ENCODE measurements at places on chromosomes 16 and 17.

DNA sequence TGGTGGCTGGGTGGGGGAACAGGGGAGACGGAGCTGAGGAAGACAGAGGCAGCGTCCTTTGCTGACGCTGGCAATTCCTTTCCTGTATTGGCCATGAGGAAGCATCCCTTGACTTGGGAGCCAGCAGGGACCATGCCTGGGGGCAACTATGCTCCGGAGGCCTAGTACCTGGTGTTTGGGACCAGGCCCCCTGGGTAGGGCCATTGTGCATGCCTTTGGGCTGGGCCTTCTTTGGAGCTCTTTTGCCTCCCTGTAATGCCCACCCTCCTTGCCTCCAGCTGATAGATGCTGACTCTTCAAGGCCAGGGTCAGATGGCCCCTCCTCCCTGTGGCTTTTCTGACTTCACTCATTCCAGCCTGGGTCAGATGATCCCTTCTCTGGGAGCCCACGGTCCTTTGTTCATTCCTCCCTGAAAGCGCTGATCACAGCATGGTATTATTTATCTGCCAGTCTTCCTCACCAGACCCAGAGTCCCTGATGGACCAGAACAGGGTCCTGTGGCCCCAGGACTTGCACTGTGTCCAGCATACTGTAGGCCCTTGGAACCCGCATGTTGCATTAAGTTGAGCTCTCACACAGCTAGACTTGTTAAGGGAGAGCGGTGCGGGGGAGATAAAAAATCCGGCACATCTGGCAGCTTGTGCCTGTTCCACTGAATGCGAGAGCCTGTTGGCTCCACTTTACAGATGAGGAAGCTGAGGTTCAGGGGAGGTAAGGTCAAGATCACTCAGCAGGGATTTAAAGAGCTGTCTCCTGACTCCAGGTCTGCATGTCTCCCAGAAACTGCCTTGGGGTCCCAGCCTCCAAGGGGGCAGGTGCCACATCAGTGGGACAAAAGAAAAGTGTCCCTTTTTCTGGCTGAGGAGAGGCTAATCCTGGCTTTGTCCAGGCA is 2.9 kb downstream of the STARD3 start:
- no peak for DNase-seq

- no peak for DNase-seq
These were observed 45.2 kb upstream of the LGALS9 start for GRCh38 chr17:27585792-27586191.

DNA sequence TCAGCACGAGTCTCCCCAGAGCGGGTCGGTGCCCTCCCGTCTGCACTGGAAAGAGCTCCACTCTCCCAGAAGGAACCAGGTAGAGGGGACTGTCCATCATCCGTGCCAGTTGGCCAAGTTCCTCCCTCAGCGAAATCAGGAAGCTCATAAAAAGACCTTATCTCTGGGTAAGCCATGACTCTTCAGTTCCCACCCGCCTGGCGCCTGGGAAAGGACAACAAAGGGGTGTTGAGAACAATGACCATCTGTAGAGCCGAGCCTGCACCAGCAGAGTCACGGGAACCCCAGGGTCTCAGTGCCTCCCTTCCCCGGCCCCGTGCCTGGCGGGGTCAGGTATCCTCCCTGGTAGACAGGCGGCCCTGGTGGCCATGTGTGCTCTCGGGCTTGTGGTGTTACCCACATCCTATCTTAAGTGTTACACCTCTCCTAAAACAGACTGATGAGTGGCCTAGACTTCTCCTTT is 190.7 kb downstream of the AXIN2 start:
- DNase-seq, result no peak

DNA sequence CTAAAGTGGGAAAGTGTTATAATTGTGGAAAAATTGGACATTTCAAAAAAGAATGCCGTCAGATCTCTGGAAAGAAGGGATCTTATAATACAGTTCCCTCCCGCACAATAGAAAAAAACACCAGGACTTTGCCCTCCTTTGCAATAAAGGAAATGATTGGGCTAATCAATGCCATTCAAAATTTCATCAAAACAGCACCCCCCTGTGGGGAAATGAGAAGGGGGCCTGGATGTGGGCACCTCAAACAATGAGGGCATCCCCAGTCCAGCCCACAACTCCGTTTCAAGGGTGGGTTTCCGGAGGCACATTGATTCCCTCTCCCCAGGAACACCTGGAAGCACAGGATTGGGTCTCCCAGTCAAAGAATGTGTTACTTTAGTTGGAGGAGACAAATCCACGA is 26.1 kb downstream of the CD300LG start:
- DNase-seq, result no peak

GRCh38 chr17:67959510-67959909 is 36.8 kb downstream of the C17orf58 start:
- DNase-seq, result no peak

DNA sequence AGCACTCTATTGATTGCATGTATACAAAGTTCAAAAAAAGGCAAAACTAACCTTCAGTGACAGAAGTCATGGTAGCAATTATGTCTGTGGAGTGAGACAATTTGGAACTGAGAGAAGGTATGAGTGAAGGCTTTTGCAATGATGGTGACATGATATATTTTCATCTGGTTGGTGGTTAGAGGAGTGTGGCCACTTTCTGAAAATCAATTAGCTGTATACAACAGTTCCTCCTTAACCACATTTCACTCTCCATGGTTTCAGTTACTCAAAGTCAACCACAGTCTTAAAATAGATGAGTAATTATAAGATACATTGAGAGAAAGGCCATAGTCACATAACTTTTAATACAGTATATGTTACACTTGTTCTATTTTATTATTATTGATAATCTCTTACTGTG is 26.2 kb downstream of the ADAMTS18 start:
- no peak for DNase-seq

GRCh38 chr16:21608639-21609328 is 9.4 kb downstream of the METTL9 start:
- DNase-seq, result no peak

DNA sequence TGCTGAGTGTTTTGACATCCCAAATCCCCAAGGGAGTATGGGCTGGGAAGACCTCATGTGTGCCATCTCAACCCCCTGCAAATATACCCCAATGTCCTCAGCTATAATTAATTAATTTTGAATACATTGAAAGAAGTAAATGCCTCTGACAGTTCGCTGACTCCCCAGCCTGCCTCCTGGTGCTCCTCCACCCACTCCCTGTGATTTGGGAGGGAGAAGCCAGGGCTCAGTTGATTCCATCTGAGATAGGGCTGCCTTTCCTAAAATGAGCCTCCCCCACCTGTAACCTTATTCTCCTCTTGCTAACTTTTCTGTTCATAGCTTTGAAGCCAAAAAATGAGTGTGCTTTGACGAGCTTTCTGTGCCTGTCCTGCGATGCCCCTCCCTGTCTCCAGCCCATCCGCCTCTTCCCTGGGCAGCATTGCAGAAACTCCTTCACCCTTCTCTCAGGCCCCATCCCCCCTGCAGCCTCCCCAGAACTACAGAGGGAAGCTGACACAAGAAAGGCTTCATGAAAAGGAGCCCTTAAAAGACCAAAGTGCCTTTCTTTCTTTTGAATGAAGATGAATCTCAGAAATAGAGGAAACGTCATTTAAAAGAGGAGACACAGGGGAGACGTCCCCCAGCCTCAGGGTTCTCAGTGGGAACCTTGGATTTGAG is 70.3 kb downstream of the HLF start:
- no peak for DNase-seq

DNA sequence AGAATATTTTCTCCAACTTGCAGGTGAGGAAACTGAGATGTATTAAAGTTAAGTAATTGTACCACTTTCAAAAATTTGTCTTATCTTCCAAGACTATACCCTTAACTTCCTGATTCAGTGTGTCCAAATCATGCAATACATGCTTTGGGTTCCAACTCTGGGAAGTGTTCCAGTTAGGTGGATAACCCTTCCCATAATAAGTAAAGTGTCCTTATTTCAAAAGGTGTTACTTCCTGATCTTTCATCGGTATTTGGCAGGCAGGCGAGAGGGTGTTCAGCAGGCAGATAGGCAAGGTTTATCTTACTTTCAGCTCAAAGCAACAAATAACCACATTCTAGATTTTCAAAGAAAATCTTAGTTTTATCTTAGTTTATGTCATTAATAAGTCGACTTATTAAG is 46.3 kb upstream of the ARHGAP44 start:
- DNase-seq, result no peak

DNA sequence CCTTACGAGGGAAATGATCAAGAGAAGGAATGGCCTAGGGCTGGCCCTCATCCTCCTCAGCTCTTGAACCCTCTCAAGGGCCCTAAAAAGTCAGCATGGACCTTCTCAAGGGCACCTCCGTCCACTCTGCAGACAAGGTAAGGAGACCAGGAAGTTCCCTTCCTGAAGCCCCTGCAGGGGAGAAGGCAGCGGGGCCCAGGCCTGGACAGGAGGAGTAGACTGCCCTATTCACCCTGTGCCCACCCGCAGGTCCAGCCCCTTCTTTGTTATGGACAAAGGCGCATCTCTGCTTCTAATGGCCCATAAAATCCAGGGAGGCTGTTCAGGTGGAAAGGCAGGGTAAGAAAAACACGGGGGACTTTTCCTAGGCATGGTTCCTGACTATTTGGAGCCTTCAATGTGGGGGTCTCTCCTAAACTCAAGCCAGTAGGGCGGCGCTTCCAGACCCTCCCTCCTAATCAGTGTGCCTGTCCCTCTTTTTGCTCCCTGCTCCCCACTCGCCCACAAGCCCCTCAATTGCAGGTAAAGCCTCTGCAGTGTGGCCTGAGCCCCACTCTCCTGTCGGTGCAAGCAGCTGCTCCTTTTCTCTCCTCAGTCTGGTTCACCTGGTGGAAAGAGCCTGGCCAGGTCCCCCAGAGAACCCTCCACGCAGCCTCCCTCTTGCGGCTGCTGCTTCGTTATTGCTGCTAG is 28.2 kb downstream of the AXIN2 start:
- no peak for DNase-seq

- DNase-seq, result no peak
These were observed 40.9 kb downstream of the SRCIN1 start for GRCh38 chr17:38564869-38565268.

DNA sequence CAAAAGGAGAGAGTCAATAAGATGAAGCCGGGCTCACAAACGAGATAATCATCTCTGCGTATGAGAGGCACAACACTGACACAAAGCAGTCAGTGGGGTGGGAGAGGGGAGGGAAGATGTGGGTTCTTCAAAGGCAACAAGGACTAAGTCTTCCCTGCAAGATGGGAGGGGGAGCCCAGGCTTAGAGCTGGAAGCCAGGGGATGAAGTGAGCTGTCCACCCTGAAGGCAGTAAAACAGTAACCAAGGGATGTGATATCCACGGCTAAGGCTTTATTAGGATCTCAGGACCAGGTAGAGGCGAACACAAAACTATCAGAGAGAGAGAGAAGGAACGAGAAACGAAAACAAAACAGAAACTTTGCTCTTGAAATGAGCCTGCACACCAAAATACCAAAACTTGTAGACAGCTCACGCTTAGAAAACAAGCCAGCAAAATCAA is 115.9 kb downstream of the DYNLRB2 start:
- DNase-seq, result no peak

GRCh38 chr16:86221085-86221484 is 289.2 kb upstream of the FOXF1 start:
- peak; percentile 1 for DNase-seq

DNA sequence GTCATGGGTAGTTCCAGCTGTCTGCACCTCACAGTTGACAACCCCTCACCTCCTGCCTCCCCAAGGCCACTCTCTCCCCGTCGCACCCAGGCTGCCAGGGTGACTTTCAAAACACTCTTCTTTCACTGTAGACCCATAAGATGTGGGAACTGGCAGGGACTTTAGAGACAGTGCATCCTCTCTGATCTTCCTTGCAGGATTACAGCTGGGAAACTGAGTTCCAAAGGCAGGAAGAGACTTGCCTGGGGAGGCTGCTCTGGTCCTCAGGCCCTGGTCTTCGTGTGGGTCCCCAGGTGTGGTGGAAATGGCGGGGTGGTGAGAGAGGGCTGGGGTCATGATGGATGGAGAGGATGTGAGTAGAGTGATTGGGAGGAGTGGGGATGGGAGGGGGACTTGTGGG is 21.9 kb upstream of the NKD1 start:
- no peak for DNase-seq

Data from ovary (tissue), 10 donors.